ENCODE measurements at places on chromosomes 16 and 17. TPM values are rescaled to one million over a fixed set of nuclear protein-coding genes. Genes with fewer than 3 reads are reported as not detected.

DNA sequence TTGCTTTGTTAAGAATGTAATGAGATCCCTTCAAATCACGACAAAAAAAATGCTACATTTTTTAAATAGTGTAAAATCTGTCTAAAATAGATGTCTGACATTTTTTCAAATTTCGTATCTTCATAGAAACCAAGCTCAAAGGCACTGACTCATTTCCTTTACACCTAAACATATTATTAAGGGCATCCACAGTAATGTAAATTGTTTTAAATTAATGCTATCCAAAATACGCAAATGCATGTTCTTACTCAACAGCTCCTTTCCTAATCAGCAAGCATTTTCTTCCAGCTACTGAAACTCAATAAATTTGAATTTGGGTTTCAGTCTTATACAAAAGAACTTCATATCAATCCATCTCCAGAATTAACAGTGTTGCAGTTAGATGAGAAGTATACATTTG, 4.3 kb downstream of the C16orf87 start:
- DNase-seq = no peak

ITGAL gene
- total RNA-seq = not detected

- DNase-seq = no peak
Observed at GRCh38 chr17:17935321-17936271, 36.6 kb downstream of the TOM1L2 start.

NPW gene
- 1.3 TPM for total RNA-seq

DNA sequence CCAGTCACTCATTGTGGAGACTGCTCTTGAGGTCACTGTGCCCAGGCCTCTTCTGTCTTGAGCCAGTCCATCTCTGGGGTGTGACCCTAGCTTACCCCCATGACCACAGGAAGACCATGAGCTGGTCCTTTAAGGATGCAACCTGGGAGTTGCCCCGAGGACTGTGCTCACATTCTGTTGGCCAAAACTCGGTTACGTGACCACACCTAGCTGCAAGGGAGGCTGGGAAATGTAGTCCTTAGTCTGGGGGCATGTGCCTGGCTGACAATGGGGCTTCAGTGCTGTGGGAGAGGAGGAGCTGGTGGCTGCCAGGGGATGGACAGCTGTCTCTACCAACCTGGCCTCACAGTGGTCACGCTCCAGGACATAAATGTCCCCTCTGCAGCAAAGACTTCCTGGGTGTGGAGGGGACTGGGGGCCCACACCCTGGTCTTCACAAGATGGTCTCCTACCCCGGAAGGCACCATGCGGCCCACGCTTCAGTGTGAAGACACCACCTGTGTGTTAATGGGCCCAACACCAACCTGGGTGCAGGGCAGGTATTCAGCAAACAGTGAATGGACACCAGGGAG, 55.4 kb downstream of the JPH3 start:
- no peak for DNase-seq

JUP gene
- 23.5 TPM for total RNA-seq

DNA sequence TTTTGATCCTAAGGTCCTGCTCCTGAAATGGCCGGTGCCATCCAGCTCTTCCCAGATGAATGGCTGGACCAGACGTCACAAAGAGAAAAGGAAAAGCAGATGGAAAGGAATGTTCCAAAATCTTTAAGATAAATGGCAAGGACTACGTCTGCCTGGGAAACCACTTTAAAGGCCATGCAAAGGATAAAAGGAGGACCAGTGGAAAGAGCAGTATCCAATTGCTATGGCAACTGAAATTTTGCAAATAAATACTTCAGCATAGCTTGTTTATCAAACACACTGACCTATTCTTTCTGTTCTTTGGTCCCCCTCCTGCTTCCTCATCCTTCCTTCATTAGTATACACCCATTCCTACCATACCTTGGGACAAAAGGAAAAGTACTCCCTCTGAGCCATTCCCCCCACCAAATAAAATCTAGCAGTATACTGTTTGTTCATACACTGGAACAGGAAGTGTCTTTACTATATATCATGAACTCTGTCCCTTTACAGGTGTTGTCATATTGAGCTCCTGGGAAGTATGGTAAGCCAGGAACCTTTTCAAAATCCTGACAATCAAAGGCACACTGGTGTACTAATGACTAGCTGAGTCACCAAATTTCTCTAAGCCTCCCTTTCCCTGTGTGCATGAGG, 37.2 kb upstream of the NUFIP2 start:
- DNase-seq = no peak

DNA sequence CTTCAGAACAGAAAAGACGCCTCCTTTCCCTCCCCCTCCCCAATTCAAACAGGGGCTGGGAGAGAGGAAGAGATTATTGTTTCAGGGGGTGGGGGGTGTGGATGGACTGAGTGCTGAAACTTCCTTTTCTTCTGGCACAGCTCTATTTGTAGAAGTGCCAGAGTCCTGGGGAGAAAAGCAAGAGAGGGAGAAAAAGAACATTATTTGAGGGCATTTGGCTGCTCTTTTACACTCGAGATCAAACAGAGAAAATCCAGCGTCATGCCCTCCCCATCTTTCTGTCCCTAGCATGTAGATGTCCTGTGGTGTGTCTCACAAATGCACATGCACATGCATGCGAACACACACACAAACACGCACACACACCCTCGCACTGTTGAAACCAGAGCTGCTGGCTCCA, 13.0 kb downstream of the ARL4D start:
- DNase-seq = no peak

HEXIM2 gene
- 9.5 TPM for total RNA-seq

- peak; percentile 3 for DNase-seq
Observed at GRCh38 chr16:69563605-69564580, 1.9 kb upstream of the NFAT5 start.

DNA sequence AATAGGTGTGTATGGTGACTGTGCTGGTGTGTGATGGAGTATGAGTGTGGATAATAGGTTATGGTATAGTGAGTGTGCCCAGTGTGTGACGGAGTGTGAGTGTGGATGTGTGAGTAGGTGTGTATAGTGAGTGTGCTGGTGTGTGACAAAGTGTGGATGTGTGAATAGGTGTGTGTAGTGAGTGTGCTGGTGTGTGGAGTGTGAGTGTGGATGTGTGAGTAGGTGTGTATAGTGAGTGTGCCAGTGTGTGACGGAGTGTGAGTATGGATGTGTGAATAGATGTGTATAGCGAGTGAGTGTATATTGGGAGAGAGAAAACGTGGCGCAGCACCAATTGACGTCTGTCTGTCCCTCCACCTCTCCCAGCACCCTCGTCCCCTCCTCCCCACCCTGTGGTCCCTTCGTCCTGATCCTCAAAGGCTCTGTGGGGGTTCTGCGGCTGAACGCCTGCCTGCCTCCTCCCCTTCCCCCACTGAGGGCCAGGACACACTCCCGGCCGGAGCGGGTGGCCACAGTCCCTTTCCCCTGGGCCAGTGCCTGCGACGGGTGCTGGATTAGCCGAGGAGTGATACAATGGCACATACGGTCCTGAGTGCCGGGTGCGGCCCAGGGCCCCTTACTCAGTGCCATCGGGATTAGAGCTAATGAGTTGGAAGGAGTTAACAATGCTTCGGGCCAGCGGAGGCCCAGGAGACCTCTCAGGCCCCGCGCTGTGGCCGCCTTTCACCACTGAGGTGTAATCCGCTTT, 160.0 kb downstream of the MRM1 start:
- DNase-seq = no peak

SLC38A10 gene
- 59.6 TPM for total RNA-seq

- no peak for DNase-seq
Observed at GRCh38 chr16:23534868-23535860, 22.0 kb downstream of the EARS2 start.

DNA sequence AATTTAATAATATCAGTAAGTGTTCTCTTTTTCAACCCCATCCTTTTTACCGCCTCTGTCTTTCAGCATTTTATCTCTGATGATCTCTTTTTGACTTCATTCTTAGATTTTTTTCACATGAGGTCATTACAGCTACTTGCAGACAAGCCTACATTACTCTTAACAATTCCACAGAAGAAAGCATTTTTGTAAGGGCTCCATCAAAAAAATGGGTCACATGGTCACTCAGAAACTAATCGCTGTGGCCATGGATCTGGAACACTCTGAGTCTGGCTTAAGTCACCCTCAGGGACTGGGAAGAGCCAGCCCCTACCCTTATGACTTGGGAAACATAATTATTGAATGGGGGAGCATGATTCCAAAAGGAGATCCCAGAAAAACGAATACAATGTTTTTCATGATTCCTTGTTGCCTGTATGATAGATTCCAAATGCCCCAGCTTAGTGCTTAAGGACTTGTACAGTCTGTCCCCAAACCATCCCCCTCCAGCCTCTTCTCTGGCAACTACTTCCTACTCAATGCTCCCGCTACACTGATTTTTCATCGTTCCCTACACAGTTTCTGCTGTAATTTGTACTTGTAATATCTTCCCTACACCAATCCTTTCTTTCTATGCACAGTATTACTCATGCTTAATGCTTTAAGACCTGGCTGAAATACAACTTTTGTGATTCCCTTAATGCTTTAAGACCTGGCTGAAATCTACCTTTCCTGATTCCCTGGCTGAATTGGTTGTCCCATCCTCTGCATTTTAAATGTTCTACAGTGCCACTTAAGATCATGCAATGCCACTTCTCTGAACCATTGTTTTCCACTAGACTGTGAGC, 457.8 kb downstream of the HS3ST4 start:
- DNase-seq = no peak

- DNase-seq = no peak
Observed at GRCh38 chr16:54586474-54587175, 300.0 kb upstream of the IRX3 start.

ALOX15B gene
- not detected for total RNA-seq

ZG16B gene
- total RNA-seq = not detected

LRRC46 gene
- 1.4 TPM for total RNA-seq

DNA sequence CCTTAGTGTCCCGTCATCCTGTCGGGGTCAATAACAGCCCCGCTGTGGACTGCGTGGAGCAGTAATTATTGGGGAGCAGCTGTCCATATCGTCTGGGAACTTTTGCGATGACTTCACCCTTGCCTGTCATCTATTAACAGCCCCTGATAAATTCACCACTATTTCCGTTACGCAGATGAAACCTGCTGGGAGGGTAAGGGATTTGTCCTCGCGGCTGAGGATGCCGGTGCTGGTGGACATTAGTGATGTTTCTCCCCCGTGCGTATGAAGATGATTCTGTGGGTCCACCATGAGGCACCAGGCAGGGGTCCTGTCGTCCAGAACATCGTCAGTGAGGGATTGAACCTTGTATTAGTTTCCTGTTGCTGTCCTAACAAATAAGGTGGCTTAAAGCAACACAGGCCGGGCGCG, 1.0 kb downstream of the FLYWCH2 start:
- DNase-seq = no peak

KCNH6 gene
- not detected for total RNA-seq

DNA sequence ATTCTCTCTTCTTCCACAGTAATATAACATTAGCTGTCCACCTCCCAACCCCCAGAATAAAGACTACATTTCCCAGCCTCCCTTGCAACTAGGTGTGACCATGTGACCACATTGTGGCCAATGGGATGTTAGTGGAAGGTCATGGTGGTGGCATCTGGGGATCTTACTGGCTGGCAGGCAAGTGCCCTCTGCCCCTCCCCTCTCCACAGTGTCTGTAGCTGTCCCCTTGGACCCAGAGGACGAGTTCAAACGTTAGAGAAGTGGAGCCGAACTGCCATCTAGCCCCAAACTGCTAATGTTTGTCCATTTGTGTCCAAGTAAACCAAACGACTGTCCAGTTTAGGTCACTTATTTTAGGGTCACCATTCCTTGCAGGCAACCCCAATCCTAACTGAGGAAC, 26.6 kb upstream of the KCNG4 start:
- peak; percentile 54 for DNase-seq

MMP25 gene
- 0.64 TPM for total RNA-seq

- no peak for DNase-seq
Observed at GRCh38 chr16:13168091-13168572, 266.7 kb downstream of the SHISA9 start.

NUPR1 gene
- total RNA-seq = not detected

DNA sequence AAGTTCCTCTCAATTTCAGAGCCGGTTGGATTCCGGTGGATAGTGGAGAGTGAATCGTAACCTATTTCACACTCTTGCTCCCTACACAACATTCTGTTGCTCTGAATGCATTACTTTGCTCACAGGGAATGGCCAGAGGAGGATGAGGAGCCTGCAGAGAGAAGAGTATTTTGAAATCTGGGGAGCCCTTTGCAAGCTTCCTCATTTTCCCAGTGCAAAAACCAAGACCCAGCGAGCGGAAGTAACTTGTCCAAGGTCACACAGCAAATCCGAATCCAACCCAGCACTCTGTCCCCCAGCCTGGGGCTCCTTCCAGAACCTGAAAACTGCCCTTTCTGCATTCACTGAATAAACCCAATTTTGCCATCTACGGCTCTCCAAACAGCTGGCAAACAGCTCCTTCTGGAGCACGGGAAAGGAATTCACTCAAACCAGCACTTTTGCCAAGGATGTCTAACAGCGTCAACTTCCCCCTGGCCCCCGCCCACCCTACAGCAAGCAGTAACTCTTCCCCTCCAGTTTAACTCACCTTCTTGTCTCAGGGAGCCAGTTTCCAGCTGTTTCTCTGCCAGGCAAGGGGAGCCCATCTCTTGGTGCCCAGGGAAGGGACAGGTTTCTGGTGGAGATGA, 557 bp downstream of the KCNG4 start:
- DNase-seq = no peak

GRCh38 chr17:15957206-15957605, 12.3 kb downstream of the ADORA2B start:
- DNase-seq = no peak

HAGHL gene
- total RNA-seq = 15.0 TPM

GRCh38 chr17:8468980-8469379, 33.3 kb downstream of the NDEL1 start:
- no peak for DNase-seq

GRCh38 chr17:79204261-79204660, 129.6 kb downstream of the ENGASE start:
- no peak for DNase-seq

DNA sequence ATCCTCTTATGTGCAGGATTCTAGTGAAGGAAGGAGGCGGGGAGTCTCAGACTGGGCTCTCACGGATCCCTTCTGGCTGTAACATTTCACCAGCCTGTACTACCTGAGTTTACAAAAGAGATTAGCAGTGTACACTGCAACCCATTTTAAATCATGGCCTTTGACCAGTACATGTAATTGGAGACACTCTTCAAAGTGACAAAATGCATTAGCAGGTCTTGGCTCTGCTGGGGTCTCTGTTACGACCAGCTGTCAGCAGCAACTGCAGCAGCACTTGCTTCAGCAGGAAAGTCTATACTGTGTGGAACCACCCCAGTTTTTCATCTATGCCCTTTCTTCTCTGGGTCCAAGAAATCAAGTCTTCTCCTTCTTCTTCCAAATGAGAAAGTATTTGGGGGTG, 322.8 kb upstream of the ASIC2 start:
- DNase-seq = no peak

TOP2A gene
- total RNA-seq = 295 TPM

GRCh38 chr16:65042438-65043365, 79.2 kb downstream of the CDH11 start:
- DNase-seq = no peak

DNA sequence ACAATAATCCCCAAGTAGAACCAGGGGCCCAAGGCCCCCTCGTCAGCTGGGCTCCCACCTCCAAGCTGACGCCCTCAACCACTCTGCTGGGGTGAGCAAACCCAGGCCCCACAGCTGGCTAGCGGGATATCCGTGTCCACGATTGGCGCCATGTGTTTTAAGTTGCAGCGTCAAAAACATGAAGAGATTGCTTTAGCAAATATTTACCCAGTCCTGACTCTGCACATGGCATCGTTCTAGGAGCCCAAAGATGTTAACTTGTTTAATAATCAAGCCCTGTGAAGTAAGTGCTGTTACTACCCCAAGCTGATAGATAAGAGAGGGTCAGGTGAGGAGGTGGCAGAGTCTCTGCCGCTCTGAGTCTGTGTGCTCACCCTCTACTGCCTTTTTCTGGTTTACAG, 344 bp upstream of the SEPTIN12 start:
- DNase-seq = no peak

PYDC1 gene
- not detected for total RNA-seq

CHCT1 gene
- total RNA-seq = not detected
